Right atrium auricular region (tissue), 2 donors: ENCODE measurements at places on chromosomes 11 and 22.

DNA sequence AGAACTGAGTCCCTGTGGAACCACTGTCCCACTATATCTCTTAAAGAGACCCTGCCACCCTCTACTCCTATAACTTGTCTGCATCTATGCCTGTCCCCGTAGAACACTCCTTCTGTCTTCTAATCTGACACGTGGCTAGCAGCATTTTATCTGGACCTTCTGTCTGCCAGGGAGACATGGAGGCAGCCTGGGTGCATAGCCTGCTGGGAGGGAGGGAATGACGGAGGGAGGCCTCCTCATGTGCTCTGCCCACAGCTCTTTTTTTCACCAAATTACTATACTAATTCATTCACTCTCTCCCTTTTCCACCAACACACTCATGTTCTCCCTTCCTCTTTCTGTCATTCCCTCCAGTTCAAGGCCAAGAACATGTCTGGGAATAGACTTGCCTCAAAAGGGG, 7.6 kb upstream of the THRSP start:
- H3K4me1 ChIP-seq, result peaks cover 2% of the 10 kb centered on the region
- no peaks in the 10 kb centered on the region for H3K36me3 ChIP-seq
- no peak overlapping the region for H3K27ac ChIP-seq
- no peaks in the 10 kb centered on the region for H3K27me3 ChIP-seq
- H3K4me3 ChIP-seq, result no peak overlapping the region
- no peak for DNase-seq

- DNase-seq, result no peak
- no peak overlapping the region for H3K27ac ChIP-seq
- H3K27me3 ChIP-seq, result no peaks in the 10 kb centered on the region
- H3K36me3 ChIP-seq, result no peaks in the 10 kb centered on the region
- H3K4me3 ChIP-seq, result no peak overlapping the region
Measured at GRCh38 chr11:43267856-43268580, 43.8 kb upstream of the API5 start.

- H3K27me3 ChIP-seq, result no peaks in the 10 kb centered on the region
- H3K4me3 ChIP-seq, result no peak overlapping the region
- DNase-seq, result no peak
- H3K36me3 ChIP-seq, result peaks cover 15% of the 10 kb centered on the region
- no peaks in the 10 kb centered on the region for H3K4me1 ChIP-seq
Measured at GRCh38 chr11:3666023-3666530, 5.1 kb downstream of the CHRNA10 start.

DNA sequence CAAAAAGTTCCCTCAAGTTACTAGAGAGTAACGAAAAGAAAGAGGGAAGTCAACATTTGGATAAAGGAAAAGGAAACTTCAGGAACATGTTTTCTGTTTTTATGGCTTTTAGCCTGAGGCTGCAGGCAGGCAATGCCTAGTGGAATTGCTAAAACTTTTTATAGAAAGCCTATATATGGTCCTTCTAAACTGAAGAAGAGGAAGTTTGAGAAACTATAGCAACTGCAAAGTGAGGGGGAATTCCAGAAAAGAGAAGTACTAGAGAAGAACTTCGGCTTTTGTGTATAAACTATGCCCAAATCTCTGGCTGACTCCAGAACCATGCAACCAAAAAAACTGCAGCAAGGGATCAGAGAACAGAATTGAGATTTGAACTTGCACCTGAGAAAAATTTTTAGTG, 74.3 kb upstream of the ARHGAP42 start:
- no peak overlapping the region for H3K4me3 ChIP-seq
- H3K27me3 ChIP-seq, result no peaks in the 10 kb centered on the region
- no peak for DNase-seq
- no peaks in the 10 kb centered on the region for H3K36me3 ChIP-seq
